ENCODE measurements at places on chromosomes 4 and X.

DNA sequence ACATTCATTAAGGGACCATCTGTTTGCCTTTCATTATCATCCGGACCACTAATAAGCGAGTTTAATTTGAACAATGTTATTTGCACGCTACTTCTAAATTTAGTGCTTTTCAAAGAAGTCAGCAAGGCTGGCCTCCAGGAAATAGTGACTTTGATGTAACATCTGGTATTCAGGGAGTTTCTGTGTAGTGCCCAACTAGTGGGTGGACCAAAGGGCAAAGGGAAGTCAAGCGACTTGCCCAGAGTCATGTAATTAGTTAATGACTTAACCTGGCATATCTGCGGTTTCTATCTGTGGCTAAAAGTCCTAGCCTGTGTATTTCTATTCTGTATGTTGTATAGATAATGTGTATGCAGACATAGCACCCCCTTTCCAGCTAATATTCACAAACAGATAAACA lies 56.3 kb upstream of the LCORL start:
- no peak for DNase-seq

GRCh38 chr4:139361301-139361700 lies 59.0 kb upstream of the NDUFC1 start:
- no peak for DNase-seq

GRCh38 chrX:10981506-10981905 lies 129.6 kb upstream of the HCCS start:
- no peak for DNase-seq

GRCh38 chrX:12563121-12563520 lies 228.1 kb upstream of the PRPS2 start:
- peak; percentile 32 for DNase-seq

DNA sequence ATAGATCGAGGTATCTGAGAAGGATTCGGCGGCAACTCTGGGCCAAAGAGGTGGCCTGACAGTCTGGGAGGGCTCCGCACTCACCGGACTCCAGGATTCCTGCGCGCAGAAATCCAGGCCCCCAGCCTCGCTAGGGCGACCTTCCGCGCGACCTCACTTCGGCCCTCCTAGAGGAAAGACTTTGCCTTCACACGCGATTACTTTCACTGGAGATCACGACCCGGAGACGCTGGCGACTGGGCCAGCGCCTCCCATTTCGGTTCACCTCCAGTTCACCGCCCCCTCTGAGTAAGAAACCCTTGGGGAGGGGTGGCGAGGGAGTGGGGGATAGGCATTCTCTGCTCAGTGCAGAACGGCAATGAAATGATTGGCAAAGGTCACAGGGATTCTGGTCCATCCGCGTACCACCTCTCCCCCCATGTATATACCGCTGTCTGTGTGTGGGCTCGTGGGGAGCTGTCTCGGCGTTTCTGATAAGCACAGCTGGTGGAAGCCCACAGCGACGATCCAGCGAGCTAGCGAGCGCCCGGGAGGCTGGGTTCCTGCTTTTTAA lies 2.5 kb downstream of the POU3F4 start:
- no peak for DNase-seq

DNA sequence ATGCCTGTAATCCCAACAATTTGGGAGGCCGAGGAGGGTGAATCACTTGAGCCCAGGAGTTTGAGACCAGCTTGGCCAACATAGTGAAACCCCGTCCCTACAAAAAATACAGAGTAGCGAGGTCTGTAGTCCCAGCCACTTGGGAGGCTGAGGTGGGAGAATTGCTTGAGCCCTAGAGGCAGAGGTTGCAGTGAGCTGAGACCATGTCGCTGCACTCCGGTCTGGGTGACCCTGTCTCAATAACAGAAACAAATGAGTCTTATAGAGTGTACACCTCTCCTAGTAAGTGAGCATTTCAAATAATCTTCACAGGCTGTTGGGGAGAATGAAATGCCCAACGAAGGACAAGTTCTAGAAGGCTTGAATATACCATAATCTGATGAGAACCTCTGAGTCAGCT lies 5.5 kb downstream of the UCHL1 start:
- DNase-seq, result no peak

DNA sequence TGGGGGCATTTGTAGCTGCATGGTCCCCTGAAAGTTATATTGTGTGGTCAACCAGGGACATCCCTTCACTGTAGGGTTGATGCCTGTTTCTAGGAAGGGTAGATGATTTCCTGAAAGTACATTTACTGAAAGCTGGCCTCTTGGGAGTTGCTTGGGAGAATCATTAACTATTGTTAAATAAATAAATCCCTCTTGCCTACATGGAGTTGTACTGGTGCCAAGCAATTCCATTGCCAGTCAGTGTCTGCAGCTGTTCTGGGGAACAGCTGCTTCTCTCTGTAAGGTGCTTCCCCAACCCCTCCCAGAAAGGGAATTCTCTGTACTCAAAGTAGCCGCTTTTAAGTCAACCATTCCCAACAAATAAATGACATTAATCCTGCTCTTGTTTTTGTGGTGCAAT lies 51.1 kb downstream of the C4orf51 start:
- DNase-seq, result no peak

GRCh38 chr4:38180456-38180855 lies 220.3 kb downstream of the PTTG2 start:
- peak; percentile 42 for DNase-seq

DNA sequence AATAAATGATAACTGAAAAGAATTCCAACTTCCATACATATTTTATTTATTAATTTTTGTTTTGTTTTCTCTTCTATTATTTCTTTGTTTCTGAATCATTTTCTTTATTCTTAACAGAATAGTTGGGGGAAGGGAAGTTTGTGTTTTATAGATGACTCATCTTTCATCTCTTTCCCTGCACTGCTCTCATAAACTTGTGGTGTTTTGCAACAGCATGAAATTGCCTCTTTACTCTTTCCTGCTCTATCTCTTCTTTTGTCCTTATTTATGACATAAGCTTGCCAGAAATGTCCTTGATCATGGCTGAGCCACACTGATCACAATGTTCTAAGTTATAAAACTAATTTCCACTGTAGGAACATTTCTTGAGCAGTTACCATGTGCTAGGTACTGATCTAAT lies 22.3 kb downstream of the QRFPR start:
- peak; percentile 53 for DNase-seq

DNA sequence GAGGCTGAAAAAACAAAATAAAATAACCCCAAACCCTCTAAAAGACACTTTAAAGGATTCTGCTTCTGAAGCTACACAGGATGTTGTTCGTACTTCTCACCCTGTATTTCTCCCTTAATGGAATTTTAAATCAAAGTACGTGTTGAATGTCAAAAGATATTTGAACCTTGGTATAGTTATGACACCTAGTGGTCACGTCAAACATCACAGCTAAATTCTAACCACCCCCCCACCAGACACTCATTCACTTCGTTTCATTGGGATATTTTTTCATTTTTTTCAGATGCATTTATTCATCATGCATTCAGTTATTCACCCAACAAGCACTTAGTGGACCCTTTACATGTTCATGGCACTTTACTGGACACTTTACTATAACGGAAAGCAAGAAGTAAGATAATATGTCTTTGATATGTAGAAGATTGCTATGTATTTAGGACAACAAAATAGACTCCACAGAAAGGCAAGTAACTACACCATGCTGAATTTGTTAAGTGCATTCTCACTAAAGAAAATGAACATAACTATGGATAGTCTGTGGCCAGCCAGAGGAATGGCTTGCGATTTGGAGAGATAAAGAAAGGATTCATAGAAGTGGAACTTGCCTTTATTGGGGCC lies 62.5 kb upstream of the GPR174 start:
- DNase-seq, result peak; percentile 28

DNA sequence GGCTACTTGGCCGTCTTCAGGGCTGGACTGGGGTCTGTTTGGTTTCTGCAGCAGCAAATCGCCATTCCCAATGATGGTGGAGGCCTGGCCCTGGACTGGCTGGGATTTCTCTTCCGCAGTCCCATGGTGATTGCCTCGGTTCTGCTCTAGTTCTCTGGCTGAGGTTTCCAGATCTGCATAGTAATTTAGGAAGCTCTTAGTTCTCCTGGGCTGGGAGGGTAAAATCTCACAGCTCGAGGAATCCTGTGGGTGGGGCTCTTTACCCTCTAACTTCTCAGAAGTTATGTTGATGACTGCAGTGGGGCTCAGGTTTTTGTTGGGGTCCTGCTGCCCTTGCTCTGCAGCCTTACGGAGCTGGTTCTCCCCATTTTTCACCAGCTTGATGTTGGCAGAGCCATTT lies 200.6 kb downstream of the APBB2 start:
- DNase-seq, result no peak

- peak; percentile 62 for DNase-seq
Measured at GRCh38 chrX:140766024-140766611, 56.6 kb downstream of the LINC00632 start.

DNA sequence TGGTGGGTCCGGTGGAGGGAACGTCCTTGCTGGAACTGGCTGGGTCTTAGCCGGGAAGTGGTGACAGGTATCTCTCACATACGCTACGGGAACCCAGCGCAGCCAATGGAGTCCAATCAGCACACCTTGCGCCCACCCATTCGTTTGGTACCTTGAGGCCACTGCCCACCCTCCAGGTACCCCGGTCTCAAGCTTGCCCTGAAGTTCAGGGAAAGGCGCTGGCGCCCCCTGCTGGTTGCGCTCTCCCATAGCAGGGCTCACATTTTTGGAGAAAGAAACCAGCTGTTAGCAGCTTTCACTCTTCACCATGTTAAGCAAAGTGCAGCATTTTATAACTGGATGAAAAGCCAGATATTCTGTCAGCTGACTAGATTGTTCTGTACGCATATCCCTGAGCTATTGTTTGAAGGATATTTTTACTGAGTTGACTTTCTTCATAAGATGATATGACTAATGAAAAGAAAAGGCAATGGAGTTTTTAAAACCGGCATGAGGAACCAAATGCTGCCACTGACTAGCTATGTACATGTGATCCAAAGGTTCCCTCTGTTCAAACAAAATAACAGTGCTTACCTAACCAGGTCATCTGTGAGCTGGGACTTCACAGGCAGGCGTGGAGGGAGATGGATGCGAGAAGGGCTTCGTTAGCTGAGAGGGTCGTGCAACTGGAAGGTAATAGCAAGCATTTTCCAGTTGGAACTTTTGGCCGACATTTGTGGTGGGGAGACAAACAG lies 43.7 kb downstream of the OTOP1 start:
- peak; percentile 19 for DNase-seq

GRCh38 chr4:184228056-184228705 lies 10.5 kb upstream of the ENPP6 start:
- DNase-seq, result no peak

DNA sequence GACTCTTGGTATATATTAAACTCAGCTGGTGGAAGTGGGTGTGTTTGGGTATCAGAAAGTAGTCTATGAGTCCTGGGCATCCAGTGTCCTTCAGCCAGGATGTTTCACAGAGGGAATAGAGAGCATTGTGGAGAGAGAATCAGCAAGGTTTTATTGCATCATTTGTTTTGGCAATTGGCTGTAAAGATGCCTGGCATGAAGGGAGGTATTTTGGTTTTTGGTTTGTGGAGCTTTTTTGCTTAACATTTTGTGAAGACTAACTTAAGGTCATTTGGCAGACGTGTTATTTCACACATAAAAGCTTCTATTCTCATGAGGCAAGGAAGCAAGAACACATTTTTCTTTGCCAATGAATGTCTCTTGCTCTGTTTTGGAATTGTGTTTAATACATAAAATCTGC lies 71.1 kb downstream of the DCLK2 start:
- no peak for DNase-seq

DNA sequence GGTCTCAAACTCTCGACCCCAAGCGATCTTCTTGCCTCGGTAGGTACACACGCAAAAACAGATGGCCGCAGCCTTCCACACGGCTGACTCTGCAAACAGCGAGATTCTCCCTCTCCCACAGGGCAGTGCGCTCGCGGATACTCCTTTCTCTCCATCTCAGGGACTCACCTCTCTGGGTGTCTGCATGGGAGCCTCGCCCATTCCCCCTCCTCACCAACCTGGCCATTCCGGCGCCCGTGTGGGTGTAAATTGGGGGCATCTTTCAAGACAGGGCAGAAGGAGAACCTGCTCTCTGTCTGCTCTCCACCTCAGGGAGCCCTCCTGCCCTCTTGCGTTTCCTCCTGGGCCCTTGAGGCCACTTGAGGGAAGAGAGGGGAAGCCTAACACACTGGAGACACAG lies 4.4 kb downstream of the CTAG2 start:
- DNase-seq, result no peak

DNA sequence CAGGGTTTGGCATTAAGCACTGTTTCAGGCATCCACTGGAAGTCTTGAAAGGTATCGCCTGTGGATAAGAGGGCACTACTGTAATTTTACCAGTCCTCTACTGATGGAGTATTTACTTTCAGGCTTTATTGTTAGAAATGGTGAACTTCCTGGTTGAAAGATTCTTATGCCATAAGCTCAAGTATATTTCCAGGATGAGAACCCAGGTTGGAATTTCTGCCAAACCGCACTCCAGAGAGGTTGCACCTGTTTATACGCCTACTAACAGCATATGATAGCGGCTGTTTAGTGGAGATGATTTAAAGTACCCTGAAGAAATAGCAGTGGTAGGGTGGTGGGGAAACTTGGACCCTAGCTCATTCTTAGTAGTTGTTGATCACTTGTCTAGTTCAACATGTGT lies 9.9 kb downstream of the FNIP2 start:
- no peak for DNase-seq

- no peak for DNase-seq
Measured at GRCh38 chr4:47736555-47736954, 101.3 kb downstream of the CORIN start.

- DNase-seq, result peak; percentile 37
Measured at GRCh38 chr4:127642169-127642568, 9.4 kb downstream of the INTU start.

GRCh38 chrX:50618788-50619558 lies 148.3 kb upstream of the DGKK start:
- DNase-seq, result no peak

GRCh38 chrX:39398963-39399261 lies 597.7 kb downstream of the MID1IP1 start:
- no peak for DNase-seq

DNA sequence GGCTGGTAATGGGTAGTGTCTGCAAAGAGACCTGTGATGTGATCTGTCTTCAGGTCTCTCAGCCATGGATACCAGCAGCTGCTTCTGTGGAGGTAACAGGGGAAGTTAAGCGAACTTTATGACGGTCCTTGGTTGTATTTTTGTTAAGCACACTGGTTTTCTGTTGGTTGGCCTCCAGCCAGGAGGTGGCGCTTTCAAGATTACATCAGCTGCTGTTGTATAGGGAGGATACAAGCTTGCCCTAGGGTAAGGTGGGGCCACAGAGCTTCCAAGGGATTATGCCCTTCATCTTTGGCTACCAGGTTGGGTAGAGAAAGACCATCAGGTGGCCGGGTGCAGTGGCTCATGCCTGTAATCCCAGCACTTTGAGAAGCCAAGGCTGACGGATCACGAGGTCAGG lies 834.2 kb upstream of the GALNTL6 start:
- no peak for DNase-seq

DNA sequence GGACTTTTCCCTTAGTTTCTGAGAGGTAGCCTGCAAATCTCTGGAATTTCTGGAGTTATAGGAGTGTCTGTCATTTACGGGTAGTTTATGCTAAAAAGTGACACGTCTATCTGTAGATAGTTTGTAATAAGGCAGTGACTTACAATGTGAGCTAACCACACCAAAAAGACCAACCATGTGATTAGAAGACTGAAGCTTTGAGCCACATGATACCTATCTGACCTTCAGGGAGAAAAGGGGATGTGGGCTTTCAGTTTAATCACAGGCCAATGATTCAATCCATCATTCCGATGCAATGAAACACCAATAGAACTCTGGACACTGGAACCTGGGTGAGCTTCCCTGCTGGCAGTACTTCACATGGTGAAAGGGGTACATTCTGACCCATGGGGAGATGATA lies 254.6 kb upstream of the GK2 start:
- DNase-seq, result peak; percentile 32

- DNase-seq, result peak; percentile 51
Measured at GRCh38 chr4:98150092-98150761, 7.0 kb upstream of the STPG2 start.
